ENCODE measurements at places on chromosomes 4 and X.

- DNase-seq, result no peak
Measured at GRCh38 chr4:66052426-66052825, 382.1 kb upstream of the EPHA5 start.

- DNase-seq, result no peak
Measured at GRCh38 chr4:34678431-34678830, 1565.9 kb downstream of the ARAP2 start.

GRCh38 chrX:70087857-70088630 is 25.8 kb downstream of the OTUD6A start:
- DNase-seq, result no peak

DNA sequence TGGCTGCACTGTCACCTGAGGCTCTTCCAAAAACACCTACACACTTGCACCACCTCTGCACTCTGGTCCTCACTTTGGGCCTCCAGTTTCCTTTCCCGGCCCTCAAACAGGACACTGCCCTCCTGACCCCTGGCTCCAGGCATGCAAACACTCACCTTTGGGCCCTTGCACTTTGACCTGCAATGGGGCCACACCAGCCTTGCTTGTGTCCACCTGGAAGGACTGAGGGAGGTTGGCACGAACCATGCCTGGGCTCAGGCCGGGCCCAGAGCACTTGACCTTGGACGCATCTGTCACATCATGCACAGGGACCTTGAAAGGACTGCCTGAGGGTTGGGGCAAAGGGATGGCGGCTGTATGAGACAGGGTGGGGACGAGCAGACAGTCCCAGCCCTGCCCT is 15.6 kb downstream of the FLNA start:
- DNase-seq, result no peak

GRCh38 chr4:180596888-180597483 is 1646.2 kb upstream of the TENM3 start:
- no peak for DNase-seq

GRCh38 chr4:104591510-104591911 is 96.8 kb upstream of the CXXC4 start:
- no peak for DNase-seq

- no peak for DNase-seq
Measured at GRCh38 chrX:110698696-110699095, 96.9 kb downstream of the CHRDL1 start.

- DNase-seq, result peak; percentile 0
Measured at GRCh38 chr4:184284336-184284690, 66.6 kb upstream of the ENPP6 start.

DNA sequence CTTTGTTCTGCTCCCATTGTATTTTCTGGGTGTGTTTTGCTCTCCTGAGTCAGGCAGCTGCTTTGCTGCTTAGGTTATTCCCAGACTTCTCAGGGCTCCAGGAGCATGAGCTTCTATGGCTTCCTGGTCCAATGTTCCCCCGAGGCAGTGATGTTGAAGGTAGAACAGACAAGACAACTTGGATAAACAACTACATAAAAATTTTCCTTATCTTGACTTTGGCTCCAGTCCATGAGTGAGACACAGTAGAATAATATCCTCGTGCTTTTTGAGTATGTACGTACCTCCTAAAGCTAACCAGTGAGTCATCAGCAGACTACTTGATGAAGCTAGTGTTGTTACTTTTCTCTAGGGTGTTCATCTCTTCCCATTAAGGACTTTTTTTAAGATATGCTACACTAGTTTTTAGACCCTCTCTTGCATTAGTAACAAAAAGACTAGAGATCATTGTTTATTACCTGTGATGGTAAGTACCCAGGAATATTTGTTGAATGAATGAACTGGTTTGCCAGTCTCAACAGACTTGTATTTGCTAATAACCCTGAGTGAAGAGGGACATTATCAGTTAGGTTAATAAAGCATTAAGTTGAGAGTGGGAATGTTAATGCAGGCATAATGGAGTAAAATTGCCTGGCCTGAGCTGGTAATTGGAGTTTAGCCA is 131.9 kb downstream of the FHIP1A start:
- DNase-seq, result no peak

GRCh38 chr4:158496030-158496741 is 25.5 kb upstream of the RXFP1 start:
- DNase-seq, result no peak

DNA sequence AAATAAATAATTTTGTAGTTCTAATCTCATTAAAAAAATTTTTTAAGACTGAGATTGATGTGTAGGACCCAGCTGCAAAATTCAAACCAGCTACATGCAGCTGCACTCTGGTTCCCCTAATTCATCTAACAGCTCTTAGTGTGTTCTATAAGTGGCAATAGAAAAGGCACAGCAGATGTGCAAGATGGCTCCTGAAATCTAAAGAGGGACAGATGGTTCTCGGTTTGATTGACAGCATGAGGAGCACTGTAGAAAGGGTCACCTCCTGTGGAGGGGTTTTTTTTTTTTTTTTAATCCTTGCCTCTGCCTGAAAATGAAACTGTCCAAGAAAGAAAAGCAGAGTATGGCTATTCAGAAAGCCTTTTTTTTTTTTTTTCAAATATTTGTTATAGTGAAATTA is 16.9 kb upstream of the OCIAD1 start:
- DNase-seq, result no peak

- DNase-seq, result no peak
Measured at GRCh38 chr4:68576272-68577125, at the start of gene UGT2B17. Gene UGT2B17, minus strand, starts transcription at chr4:68576322. Its CDS starts 7,838 bp downstream, at chr4:68568484.

GRCh38 chr4:89196745-89197144 is 85.4 kb downstream of the TIGD2 start:
- DNase-seq, result no peak

DNA sequence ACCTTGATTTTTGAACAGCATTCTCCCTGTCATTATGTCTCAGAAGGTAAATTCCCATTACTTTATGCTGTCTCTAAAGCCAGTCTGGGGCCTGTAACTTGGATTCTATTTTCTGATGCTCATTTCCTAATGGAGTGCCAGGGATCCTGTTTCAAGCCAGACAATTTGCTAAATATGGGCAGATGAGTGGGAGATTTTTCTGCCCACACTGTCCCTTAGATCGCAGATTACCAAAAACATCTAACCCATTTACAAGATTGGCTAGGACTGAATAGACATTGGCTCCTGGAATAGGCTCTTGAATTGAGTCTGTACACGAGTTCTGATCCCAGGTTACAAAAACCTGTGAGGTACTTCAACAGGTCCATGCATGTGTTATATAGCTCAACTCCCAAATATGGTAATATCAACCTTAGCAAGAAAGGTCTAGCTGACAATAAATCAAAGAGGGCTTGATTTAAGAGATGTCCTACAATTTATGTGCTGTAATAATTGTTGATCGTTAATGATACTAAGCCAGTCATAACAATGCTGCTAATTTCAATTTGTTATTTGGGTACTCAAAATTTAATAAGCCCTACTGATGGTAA is 5.7 kb downstream of the GPC3 start:
- DNase-seq, result no peak

DNA sequence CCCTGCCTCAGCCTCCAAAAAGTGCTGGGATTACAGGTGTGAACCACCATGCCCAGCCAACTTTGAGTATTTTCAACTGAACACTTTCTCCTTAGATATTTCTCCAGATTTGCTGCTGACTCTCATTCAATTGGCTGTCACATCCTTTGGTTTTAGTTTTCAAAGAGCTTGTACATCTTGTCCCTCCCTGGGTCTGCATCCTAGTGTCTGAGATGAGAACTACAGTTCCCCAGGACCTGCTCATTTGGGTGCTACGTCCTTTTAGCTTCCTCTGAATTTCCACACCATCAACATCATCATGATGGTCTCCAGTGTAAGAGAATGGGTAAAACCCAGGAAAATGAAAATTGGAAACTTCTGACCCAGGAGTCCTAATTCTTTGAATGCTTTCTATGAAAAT is 312.9 kb downstream of the NLGN4X start:
- DNase-seq, result no peak

DNA sequence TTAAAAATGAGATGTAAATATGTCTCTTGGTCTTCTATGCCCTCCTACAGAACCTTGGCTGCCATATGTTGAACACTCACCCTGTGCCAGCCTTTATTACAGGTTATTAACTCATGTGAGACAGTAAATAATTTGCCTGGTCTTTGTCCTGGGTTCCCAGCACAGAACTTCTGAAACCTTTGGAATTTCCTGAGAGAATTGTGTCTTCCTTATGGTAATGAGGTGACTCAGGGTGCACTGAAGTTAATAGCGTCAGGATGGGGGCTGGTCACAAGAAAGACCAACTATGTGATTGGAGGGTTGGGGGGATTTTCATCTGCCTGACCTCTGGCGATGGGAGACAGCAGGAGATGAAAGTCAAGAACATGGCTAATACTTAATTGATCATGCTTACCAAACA is 289.8 kb upstream of the STS start:
- no peak for DNase-seq

- DNase-seq, result no peak
Measured at GRCh38 chrX:41381685-41382084, 47.7 kb downstream of the DDX3X start.

DNA sequence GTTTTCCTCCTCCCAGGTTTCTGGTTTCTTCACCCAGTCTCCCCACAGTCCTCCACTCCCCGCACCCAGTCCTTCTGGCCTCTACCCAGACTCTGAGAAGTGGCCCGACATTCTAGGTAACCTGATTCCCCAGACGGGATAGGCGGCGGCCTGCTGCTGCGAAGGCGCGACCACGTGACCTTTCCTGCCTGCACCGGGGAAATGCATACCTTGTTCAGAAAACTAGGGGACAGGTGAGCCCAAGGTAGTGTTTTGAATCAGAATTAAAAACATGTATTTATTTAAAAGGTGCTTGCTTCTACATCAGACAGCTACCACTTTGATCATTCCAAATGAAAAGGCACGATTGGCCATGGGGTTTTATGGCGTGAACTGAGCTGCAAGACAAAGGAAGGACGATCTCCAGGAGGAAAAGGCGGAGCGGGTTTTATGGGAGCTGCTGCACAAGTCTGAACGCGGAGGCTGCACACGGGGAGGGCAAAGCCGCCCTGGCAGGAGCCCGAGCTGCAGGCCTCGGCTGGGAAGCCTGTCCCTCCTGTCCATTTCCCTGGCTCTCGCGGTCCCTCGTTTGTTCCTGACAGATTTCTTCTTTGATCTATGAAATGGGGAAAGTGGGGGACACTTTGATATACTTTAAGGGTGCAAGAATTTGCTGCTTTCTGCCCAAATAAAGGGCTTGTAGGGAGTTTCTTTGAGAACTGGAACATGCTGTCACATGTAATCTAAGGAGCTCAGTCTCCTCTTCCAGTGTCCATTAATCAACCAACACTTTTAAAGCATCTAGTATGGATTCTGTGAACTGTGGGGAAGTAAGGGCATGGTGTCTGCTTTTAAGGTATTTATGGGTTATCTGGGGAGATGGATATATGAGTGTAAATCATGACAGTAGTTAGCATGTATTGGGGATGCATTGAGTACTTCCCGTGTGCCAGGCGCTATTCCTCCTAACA is 150.9 kb downstream of the SPRY1 start:
- no peak for DNase-seq

DNA sequence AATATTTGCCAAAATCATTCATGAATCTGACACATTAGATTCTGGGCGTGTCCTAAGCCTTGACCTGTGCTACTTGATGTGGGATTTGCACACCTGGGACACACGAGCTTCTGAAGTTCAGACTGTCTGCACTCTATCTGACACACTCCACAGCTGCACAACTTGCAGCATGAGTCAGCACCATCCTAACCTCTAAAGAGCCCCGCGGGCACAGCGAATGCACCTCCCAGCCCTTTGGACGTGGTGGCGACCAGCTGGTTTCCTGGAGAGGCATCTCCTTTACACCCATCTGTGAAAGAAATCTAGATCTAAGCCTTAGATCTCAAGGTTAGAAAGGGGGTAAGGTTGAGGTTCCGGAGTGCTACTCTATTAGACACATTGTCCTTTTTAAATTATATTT is 69.2 kb downstream of the SORBS2 start:
- DNase-seq, result no peak

Data from HL-60 (cell line).